Smooth muscle cell of the pulmonary artery (primary cell): ENCODE measurements at places on chromosomes 2 and 18. TPM values are rescaled to one million over a fixed set of nuclear protein-coding genes. Genes with fewer than 3 reads are reported as not detected.

POTEI gene
- not detected in 2 replicates for total RNA-seq

TRIM43 gene
- total RNA-seq: not detected in 2 replicates

PROM2 gene
- 0.20 and 0.56 TPM in 2 replicates for total RNA-seq

EFEMP1 gene
- total RNA-seq: 3,446 and 3,873 TPM in 2 replicates

ANO7 gene
- total RNA-seq: 1.0 and 1.7 TPM in 2 replicates

LIPG gene
- 5.5 and 43.0 TPM in 2 replicates for total RNA-seq

ABCB11 gene
- total RNA-seq: under 0.01 and 0.13 TPM in 2 replicates

CFAP65 gene
- total RNA-seq: 0.03 TPM in 1 of 2 replicates, not detected in the other

DAW1 gene
- total RNA-seq: 2.0 and 2.5 TPM in 2 replicates

C2orf49 gene
- total RNA-seq: 14.0 and 19.2 TPM in 2 replicates

MYL12B gene
- total RNA-seq: 354 and 369 TPM in 2 replicates
